ENCODE measurements at places on chromosomes 3 and 15. TPM values are rescaled to one million over a fixed set of nuclear protein-coding genes. Genes with fewer than 3 reads are reported as not detected.

PEX5L gene
- 0.40 TPM for total RNA-seq

SPESP1 gene
- total RNA-seq: not detected

DNA sequence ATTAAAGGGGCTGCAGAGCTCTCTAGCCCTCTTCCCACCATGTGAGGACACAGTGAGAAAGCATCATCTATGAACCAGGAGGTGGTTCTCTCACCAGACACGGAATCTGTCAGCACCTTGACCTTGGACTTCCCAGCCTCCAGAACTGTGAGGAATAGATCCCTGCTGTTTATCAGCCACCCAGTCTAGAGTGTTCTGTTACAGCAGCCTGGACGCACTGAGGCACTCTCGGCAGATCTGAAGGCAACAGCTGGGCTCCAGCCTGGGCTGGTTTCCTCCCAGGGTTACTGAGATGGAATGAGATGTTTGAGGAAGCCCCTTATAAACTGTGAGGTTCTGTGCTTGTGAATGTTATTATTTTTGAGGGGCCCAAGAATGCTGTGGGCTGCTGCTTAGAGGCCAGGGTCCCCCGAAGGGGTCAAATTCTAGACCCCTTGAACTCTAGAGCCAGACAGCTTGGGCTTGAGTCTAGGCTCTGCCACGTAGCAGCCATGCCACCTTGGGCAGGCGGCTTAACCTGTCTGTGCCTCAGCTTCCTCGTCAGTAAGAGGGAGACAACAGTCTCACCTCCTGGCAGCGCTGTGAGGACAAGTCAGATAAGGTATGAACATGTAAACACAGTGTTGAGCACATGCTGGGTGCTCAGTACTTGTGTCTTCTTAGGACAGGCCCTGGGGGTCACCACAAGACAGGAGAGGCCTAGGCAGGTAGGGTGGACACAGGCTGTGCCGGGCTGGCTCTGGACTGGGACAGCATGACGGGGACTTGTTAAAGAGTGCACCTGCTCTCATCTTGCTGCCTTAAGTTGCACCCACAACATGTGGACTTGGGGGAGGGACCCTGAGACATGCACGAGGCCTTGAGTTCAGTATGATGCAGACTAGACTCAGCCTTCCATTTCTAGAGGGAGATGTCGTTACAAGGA, 49.2 kb downstream of the MGLL start:
- DNase-seq: no peak

DNA sequence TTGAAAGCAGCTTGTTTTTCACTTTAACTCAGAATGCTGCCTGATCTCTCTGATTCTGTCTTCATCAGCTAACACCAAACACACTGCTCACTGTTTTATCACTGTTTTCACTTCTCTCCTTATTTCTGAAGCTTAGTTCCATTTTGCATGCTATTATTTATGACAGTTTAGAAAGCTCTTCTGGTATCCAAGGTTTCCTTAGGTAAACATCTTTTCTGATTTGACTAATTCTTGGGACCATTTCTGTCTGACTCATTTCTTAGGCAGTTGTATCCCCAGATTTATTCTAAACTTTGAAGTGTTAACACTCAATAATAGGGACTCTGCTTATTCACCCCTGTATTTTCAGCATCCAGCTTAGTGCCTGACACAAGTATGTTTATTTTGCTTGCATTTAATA, 167.7 kb downstream of the BCHE start:
- DNase-seq: no peak

- DNase-seq: no peak
Observed at GRCh38 chr3:88640581-88640980, 466.8 kb upstream of the EPHA3 start.

All from hepatocyte (in vitro differentiated cells).